ENCODE measurements at places on chromosomes 5 and 9.

DNA sequence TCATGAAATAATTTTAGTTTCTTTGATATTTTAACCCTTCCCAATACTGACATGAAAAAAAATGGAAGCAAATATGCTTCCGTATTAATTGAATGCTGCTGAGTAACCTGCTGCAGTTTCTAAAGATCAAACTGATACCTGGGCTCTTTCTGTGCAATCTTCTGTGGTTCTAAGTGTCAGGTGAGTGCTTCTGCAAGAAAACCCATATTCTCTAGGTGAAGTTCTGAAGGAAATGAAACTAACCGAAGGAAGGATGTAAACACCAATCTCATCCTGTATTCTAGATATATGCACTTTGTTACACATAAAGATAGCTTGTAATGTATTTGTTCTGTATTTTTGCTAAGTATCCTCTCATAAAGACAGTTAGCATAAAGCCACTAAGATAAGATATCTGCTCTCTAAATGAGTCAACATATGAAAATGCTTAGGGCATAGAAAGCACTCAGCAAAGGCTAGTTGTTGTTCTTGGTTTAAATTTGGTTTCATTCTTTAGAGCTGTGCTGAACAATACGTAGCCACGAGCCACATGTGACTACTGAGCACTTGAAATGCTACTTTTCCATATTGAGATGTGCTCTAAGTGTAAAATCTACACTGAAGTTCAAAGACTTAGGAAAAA, 52.0 kb downstream of the ITGA2 start:
- no peak for DNase-seq

DNA sequence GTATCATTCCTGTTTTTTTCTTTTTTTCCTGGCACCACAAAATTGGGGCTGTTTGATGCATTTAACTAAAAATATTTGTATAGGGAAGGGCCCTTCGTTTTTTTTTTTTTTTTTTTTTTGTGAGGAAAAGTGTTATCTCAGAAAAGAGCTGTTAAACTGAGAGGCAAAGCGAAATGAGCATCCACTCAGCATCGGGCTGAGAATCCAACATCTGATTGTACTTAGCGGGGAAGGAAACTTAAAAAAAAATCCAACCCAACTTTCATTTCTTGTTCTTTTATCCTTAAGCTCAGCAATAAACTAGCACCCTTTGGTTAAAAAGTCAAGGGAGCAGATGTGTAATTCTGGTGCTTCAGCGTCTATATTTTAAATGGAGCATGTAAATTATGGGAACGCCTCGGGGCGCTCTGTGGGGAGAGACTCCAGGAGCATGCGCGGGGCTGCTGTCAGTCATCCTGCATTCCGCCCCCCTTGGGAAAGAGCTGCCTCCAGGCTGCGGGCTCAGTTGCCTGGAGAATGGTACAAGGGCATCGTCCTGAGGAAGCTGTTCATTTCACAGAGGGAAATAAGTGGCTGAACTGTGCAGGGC, 33.3 kb downstream of the DMRT2 start:
- no peak for DNase-seq

DNA sequence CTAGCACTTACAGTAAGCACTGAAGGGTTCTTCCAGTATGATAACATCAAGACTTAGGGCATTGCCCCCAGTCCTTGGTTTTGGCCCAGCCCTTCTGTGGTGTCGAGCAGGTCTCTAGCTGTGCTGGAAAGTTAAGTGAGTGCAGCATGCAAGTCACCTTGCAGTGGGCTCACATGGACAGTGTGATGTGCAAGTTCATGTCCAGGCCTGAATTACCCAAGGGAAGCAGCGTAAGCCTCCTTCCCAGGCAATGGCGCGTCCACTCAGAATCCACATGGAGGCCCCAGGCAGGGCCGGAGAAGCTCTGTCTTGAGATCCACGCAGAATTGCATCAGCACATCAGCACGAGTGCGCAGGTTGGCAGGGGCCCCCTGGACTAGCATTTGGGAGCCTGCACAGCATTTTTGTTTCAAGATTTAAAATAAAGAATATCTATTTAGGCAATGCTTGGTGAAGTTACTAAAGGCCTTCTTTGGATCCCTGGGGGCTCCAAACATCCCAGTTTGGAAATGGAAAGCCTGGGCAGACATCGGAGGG, 108.4 kb upstream of the ALDH1B1 start:
- no peak for DNase-seq

DNA sequence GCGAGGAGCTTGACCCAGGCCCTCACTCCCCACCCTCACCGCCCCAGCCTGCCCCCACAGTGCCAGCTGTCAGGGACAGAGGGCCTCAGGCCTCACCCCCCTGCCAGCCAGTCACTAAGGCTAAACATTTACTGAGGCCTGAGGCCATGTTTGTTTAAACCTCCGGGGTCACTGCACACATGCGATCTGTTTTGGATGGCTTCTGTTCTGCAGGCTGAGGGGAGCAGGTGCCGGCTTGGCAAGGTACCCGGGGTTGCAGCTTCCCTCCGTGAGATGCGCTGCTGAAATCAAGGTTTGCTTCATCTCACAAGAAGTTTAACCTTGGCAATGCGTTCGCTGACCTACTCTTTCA, 103.3 kb upstream of the BOD1 start:
- DNase-seq = no peak

DNA sequence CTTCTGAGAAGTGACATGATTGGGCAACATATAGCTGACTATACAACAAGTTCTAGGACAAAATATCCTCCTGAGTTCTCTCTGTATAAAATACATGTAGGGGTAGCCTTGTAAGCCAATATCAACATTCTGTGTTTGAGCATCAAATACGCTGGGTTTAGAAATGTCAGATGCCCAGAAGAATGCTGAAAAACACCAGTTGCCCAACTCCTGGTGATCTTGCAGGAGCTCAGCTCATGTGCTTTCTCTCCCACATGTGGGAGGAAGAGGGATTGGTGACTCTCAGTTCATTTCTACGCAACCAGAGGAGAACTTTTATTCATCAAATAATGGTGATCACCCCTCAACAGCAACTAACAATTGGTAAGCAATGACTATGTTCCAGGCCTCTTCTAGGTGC, 810.9 kb upstream of the ACO1 start:
- DNase-seq = no peak

DNA sequence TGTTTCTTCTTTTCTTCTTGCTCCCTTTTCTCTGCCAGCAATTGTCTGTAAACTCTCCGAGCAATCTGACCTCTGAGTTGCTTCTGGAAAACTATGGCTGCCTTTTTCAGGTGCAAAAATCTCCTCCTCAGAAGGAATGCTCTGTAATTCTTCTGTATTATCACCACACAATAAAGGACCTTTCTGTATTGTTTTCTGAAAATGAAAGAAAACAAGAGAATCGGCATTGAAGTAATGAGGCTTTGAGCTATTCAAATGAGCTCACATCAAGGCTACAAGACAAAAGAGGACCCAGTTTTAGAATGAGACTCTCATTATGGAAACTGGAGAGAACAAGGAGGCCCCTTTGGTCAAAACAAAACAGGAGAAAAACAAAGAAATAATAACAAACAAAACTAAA, 86.2 kb upstream of the RETREG1 start:
- DNase-seq = no peak

GRCh38 chr5:96952118-96952750, 16.4 kb downstream of the LNPEP start:
- DNase-seq = no peak

DNA sequence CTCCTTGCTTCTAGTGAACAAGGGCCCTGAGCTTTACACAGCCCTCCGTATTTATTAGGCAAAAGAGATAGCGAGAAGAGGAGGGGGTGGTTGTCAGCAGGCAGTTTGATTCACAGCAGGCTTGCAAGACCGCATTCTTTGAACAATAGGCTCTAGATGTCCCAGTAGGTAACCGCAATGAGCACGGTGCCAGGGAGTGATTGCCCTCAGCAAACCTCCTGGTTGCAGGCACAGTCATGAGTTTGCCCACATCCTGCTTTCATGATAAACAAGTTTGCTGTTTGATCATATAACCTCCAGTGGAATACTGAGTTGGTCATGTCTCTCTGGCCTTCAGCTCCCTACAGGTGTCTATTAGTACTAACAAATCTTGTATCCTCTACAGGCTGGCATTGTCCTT, 66.1 kb downstream of the CACNA1B start:
- no peak for DNase-seq

Measured in activated CD4-positive, CD25-positive, alpha-beta regulatory T cell (primary cell).